ENCODE measurements at places on chromosomes 6 and 20. TPM values are rescaled to one million over a fixed set of nuclear protein-coding genes. Genes with fewer than 3 reads are reported as not detected.

Gene CCN2
- total RNA-seq = 254 TPM

- H3K36me3 ChIP-seq = no peaks in the 10 kb centered on the region
- no peaks in the 10 kb centered on the region for H3K4me1 ChIP-seq
- H3K27me3 ChIP-seq = no peaks in the 10 kb centered on the region
- peak overlapping the region; percentile 97 for H3K4me3 ChIP-seq
- no peak for DNase-seq
- H3K27ac ChIP-seq = peak overlapping the region; percentile 93
Measured at GRCh38 chr6:3119040-3119723, 671 bp downstream of the BPHL start.

DNA sequence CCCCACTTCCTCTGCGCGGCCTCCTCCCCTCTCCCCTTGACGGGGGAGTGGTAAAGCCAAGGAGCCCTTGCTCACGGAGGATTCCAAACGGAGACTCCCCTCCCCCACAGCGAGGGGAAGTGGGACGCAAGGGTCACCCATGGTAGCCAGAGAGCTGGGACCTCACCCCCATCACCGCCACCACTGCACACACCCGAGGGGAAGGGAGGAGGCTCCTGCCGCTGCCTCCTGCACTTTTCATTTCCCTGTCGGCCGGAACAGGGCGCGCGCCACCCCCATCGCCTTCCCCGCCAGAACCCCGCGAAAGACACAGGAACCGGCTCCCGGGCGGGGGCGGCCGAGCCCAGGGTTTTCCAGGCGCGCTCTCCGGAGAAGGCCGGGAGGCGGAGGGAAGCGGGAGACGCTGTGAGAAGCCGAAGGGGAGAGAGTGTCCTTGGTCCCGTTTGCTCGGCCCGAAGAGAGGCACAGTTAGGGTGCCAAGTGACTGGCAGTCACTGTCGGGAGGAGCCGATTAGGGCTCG lies 789 bp downstream of the CCND3 start:
- peak overlapping the region; percentile 66 for H3K27ac ChIP-seq
- H3K36me3 ChIP-seq = no peaks in the 10 kb centered on the region
- peaks cover 10% of the 10 kb centered on the region for H3K4me1 ChIP-seq
- DNase-seq = peak; percentile 56
- no peaks in the 10 kb centered on the region for H3K27me3 ChIP-seq
- H3K4me3 ChIP-seq = peak overlapping the region; percentile 50

Gene SEMG1
- total RNA-seq = not detected

- peaks cover 2% of the 10 kb centered on the region for H3K4me1 ChIP-seq
- DNase-seq = no peak
- no peak overlapping the region for H3K4me3 ChIP-seq
- H3K27me3 ChIP-seq = no peaks in the 10 kb centered on the region
- no peaks in the 10 kb centered on the region for H3K36me3 ChIP-seq
- H3K27ac ChIP-seq = peak overlapping the region; percentile 53
Measured at GRCh38 chr6:128516514-128516898, 3.9 kb downstream of the PTPRK start.

Gene RFX6
- not detected for total RNA-seq

- no peaks in the 10 kb centered on the region for H3K36me3 ChIP-seq
- no peak overlapping the region for H3K27ac ChIP-seq
- DNase-seq = no peak
- H3K4me1 ChIP-seq = no peaks in the 10 kb centered on the region
- no peaks in the 10 kb centered on the region for H3K27me3 ChIP-seq
- H3K4me3 ChIP-seq = no peak overlapping the region
Measured at GRCh38 chr6:10587656-10588406, 66.7 kb downstream of the GCNT2 start.

DNA sequence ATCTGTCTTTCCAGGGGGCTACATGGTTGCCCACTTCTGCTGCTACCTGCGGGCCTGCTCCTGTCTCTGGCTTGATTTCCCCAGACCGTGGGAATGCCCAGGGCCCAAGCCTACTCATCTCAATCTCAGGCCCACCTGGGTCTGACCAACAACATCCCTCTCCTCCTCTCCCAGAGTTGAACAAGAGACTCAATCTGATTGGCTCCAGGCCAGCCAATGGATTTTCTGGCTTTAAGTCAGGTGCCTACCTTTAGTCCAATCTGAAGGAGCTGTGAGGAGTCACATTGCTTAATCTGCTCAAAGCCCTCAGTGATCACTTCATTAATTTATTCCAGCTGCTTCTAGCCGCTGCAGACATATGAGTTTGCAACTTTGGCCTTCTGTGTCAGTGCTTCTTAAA lies 162.4 kb upstream of the KCNG1 start:
- H3K27me3 ChIP-seq = no peaks in the 10 kb centered on the region
- no peak overlapping the region for H3K4me3 ChIP-seq
- H3K27ac ChIP-seq = no peak overlapping the region
- H3K4me1 ChIP-seq = no peaks in the 10 kb centered on the region
- H3K36me3 ChIP-seq = no peaks in the 10 kb centered on the region

GRCh38 chr6:158237656-158238055 lies 69.5 kb downstream of the GTF2H5 start:
- no peak overlapping the region for H3K4me3 ChIP-seq
- H3K4me1 ChIP-seq = peaks cover 8% of the 10 kb centered on the region
- no peaks in the 10 kb centered on the region for H3K27me3 ChIP-seq
- no peaks in the 10 kb centered on the region for H3K36me3 ChIP-seq

Gene BPIFB4
- not detected for total RNA-seq

DNA sequence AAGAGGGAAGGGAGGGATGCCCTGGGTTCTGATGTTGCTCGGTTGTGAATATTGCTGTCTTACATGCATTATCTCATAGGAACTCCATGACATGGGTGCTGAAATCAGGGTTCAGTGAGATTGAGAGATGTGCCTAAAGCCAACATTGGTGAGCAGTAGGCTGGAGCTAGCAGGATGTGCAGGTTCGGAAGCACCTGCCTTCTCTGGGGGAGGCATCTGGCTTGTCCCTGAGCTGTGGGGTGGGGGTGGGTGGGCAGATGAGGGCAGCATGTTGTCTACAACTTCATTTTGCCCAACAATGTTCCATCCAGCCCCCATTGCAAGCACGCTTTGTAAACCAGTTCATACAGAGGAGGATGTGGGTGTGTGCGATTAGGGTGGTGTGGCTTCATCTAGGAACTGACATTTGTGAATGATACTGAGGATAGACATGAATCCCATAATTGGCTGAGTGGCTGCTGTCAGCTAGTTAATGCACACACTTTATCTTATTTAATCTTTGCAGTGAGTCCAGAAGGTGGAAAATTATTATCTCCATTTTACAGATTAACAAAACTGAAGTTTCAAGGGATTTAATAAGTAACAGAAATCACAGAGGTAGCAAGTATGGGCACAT lies 119.4 kb downstream of the SYNDIG1 start:
- H3K27me3 ChIP-seq = no peaks in the 10 kb centered on the region
- H3K36me3 ChIP-seq = no peaks in the 10 kb centered on the region
- H3K4me3 ChIP-seq = no peak overlapping the region
- no peaks in the 10 kb centered on the region for H3K4me1 ChIP-seq
- no peak for DNase-seq
- H3K27ac ChIP-seq = no peak overlapping the region

- no peak for DNase-seq
- H3K27me3 ChIP-seq = no peaks in the 10 kb centered on the region
- H3K4me3 ChIP-seq = no peak overlapping the region
- H3K27ac ChIP-seq = no peak overlapping the region
- no peaks in the 10 kb centered on the region for H3K4me1 ChIP-seq
Measured at GRCh38 chr6:90156861-90157260, 139.8 kb downstream of the BACH2 start.

Gene MYLK2
- 0.69 TPM for total RNA-seq

- H3K36me3 ChIP-seq = no peaks in the 10 kb centered on the region
- H3K4me1 ChIP-seq = peaks cover 12% of the 10 kb centered on the region
- H3K27ac ChIP-seq = peak within 1 kb of the TSS; percentile 90
- H3K4me3 ChIP-seq = peak within 1 kb of the TSS; percentile 60
- no peaks in the 10 kb centered on the region for H3K27me3 ChIP-seq
- peak; percentile 86 for DNase-seq
Measured at GRCh38 chr6:26457806-26458688, at the start of gene BTN2A1. Gene BTN2A1, plus strand, starts transcription at chr6:26457955. Its CDS starts 682 bp downstream, at chr6:26458637.

GRCh38 chr6:75613056-75613501 lies 11.4 kb downstream of the SENP6 start:
- no peaks in the 10 kb centered on the region for H3K36me3 ChIP-seq
- H3K27ac ChIP-seq = peak overlapping the region; percentile 54
- no peaks in the 10 kb centered on the region for H3K27me3 ChIP-seq
- H3K4me3 ChIP-seq = no peak overlapping the region
- no peak for DNase-seq

Gene RCAN2
- 26.2 TPM for total RNA-seq

GRCh38 chr6:152720974-152721373 lies 23.3 kb downstream of the MYCT1 start:
- no peak overlapping the region for H3K4me3 ChIP-seq
- H3K4me1 ChIP-seq = no peaks in the 10 kb centered on the region
- H3K36me3 ChIP-seq = no peaks in the 10 kb centered on the region
- H3K27ac ChIP-seq = no peak overlapping the region
- no peak for DNase-seq

Gene BICRAL
- 7.4 TPM for total RNA-seq

DNA sequence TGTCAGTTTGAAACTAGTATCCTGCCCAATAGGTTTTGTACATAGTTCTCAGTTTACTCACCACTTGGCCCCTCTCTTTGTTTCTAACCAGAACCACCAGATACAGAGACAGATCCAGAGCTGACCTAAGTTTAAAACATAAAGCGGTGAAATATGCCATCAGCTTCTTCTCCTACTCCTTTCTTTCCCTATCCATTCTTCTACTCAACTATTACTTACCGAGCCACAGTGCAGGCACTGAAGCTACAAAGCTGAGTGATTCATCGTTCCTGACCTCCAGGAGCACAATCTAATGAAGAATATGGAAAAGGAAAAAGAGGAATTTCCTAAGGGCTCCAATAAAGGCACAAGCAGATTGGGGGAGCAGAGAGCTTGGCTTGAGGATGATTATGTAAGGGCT lies 286.0 kb downstream of the FOXC1 start:
- no peak overlapping the region for H3K27ac ChIP-seq
- no peaks in the 10 kb centered on the region for H3K27me3 ChIP-seq
- H3K36me3 ChIP-seq = no peaks in the 10 kb centered on the region

GRCh38 chr6:166778046-166778445 lies 151.0 kb upstream of the RPS6KA2 start:
- DNase-seq = no peak
- H3K4me3 ChIP-seq = no peak overlapping the region
- H3K36me3 ChIP-seq = no peaks in the 10 kb centered on the region
- H3K27me3 ChIP-seq = no peaks in the 10 kb centered on the region
- H3K4me1 ChIP-seq = no peaks in the 10 kb centered on the region

Gene CALHM6
- total RNA-seq = not detected

Gene ZNF217
- 21.0 TPM for total RNA-seq

Data from uterus (tissue), 4 donors.